SW 1271 (cell line): ENCODE measurements at places on chromosomes 2 and 18.

DNA sequence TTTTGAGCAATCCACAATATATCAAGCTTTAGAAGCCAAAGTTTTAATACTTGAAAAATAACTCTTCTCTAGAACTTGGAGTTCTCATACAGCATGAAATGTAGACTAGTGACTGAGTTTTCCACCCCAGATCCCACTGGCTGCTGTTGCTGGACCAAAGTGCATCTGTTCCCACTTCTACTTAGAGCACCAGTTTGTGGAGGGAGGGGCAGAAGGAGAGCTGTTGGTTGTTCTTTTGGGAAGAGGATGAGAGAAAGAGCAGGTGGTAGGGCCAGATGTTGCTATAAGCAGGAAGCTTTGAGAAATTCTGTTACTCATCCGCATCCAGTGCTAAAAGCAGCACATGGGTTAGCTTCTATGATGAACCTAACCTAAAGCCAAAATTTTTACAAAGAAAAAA lies 59.0 kb downstream of the MBD2 start:
- no peak for DNase-seq

GRCh38 chr2:152611458-152612231 lies 105.6 kb downstream of the PRPF40A start:
- no peak for DNase-seq

DNA sequence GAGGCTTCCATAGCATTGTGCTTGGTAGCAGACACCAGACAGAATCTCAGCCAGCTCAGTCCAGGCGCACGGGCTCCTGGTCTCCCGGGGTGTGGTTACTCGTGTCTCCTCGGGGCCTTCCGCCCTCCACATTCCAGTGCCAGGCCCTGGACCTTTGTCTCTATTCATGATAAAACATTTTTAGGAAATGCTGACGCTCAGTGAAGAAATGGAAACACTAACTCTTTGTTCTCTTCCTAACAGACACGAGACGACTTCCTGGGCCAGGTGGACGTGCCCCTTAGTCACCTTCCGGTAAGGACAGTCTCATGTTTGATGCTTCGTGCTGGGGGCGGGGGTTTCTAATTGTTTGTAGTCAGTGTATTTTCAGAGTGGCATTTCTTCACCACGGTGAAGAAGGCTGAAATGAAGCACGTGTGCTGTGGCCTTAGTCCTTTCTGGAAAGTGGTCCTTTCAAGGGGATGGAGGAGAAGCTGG lies 271.8 kb downstream of the NEDD4L start:
- DNase-seq, result peak; percentile 17

GRCh38 chr18:8797206-8797605 lies 91.8 kb downstream of the MTCL1 start:
- no peak for DNase-seq

DNA sequence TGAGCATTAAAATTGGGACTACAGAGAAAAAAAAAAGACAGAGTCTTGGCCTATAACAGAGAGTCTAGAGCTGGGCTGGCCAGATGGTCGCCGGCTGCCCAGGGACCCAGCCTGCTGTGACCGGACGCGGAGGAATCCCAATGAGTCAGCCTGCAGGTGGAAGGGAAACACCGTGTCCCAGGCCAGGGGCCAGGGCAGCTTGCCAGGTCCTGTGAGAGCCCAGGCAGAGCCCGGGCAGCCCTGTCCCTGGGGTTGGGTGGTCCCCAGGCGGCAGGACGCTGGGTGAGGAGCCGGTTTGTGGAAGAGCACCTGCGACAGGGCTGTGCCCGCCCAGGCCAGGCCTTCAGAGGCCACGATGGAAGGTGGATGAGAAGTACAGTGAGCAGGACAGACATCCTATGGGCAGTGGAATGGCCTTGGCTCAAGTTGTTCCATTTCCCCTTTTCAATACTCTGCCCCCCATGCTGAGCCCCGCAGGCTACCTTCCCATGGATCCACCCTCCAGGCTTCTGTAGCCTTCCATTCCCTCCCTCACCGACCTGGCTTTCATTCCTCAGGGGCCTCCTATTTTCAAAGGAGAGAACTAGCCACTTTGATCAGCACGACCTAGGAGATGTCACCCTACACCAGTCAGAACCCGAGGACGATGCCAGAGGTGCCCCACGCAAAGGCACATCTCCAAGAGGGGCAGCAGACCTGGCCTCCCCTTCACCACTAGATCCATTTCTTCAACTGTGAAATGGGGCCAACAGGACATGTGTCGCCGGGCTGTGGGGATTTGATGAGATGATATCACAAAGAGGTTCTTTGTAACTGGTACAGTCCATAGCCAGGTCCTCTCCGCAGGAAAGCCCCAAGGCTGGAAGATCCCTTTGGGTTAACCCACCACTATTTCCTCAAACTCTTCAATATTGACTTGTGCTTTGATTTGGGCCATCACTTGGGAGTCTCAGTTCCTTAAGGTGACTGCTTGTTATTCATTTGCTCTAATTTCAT lies 87.5 kb downstream of the POLR1A start:
- no peak for DNase-seq
